Stomach (tissue), 19 donors: ENCODE measurements at places on chromosomes 7 and 10.

DNA sequence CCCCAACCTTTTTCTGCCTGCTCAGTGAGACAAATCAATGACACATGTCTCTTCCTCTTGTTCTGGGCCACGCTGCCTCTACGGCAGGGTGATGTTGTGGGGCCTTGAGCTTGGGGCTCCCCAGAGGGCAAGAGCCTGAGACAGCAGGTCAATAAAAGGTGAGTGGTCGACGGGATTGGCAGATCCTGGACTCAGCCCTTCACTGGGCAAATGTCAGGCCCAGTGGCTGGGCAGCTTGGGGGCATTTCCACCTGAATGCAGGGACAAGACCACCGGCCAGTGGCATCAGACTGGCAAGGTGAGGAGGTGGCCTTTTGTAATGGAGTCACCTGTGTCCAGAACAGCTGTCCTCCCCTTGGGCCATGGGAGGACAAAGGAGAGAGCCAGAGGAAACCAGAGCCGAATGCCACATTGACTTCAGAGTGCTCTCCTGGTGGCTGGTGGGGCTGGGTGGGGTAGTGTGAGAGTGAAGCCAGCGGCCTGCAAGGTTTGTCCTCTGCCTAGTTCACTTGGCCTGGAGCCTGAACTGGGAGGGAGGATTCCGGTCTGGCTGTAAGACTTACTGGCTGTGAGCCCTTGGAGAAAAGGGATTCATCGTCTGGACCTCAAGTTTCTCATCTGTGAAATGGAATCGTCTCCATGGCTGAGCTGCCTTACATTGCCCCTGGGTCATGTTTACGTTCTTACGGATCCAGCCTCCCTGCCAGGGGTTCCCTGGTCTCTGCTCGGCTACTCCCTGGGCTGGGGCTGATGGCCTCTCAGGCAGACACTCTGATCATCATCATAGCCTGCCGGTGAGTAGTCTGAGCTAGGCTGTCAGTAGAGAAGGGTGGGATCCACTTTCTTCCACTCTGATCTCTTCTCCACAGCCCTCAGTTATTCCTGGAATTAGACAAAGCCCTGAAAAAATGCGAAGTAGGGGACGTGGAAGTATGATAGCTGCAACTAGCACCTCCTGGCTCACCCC lies 25.4 kb upstream of the CRHR2 start:
- no peak for DNase-seq

DNA sequence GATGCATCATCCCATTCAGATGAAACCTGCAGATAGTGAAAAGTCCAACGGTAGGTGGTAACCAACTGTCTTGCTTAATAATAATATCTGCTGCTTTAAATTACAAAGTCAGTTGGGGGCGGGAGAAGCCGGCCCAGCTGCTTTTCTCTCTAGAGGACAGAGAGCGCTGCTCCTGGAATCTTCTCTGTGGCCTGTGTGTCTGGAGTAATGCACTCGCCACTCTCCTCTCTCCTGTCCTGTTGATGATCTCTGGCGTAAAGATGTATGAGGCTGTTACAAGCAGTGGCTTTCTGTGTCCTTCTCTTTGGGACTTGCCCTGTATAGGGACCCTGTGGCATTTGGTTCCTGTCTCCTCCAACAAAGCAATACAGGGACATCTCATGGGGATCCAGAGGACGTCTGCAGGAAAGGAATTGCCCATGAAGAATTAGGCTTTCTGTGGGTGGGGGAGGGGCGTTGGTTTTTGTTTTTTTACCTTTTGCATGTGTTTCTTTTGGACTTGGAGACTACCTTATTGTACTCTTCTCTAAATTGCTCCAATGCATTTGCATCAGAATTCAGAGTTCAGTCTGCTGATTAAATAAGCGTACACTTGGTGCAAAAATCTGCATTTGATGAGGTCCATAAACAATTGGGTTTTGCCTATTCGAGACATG lies 231.6 kb downstream of the CELF2 start:
- DNase-seq, result no peak

- no peak for DNase-seq
Measured at GRCh38 chr10:43861966-43862751, 213.5 kb upstream of the ZNF32 start.

GRCh38 chr10:4279655-4280054 lies 494.6 kb upstream of the KLF6 start:
- DNase-seq, result no peak

- no peak for DNase-seq
Measured at GRCh38 chr7:17580141-17580540, 281.7 kb downstream of the AHR start.

- DNase-seq, result no peak
Measured at GRCh38 chr10:97921581-97922021, 72.0 kb downstream of the GOLGA7B start.

- no peak for DNase-seq
Measured at GRCh38 chr7:41592236-41592635, 110.7 kb downstream of the INHBA start.

- DNase-seq, result no peak
Measured at GRCh38 chr7:46226860-46227259, 305.8 kb upstream of the IGFBP3 start.

GRCh38 chr7:69947998-69948397 lies 349.7 kb downstream of the AUTS2 start:
- no peak for DNase-seq

GRCh38 chr10:77919713-77920108 lies 6.8 kb downstream of the DLG5 start:
- no peak for DNase-seq

- no peak for DNase-seq
Measured at GRCh38 chr7:44281811-44282600, 43.4 kb downstream of the CAMK2B start.

- DNase-seq, result no peak
Measured at GRCh38 chr10:104612571-104613205, 28.4 kb upstream of the SORCS3 start.

GRCh38 chr7:109694149-109695071 lies 1124.7 kb downstream of the DNAJB9 start:
- peak; percentile 2 for DNase-seq

DNA sequence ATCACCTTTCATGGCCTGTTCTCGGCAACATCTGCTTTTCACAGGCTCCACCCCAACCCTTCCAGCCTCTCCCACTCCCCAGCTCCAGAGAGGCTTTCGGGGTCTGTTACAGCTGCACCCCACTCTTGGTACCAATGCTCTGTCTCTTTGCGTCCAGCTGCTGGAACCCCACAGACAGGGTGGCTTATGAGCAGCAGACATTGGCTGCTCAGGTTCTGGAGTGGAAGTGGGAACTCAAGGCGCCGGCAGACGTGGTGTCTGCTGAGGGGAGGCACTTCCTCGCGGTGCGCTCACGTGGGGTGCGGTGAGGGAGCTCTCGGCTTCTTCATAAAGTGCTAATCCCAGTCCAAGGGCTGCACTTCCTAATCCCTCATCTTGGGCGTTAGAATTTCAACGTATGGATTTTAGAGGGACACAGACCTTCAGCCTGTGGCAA lies 185.7 kb downstream of the ELFN1 start:
- no peak for DNase-seq

DNA sequence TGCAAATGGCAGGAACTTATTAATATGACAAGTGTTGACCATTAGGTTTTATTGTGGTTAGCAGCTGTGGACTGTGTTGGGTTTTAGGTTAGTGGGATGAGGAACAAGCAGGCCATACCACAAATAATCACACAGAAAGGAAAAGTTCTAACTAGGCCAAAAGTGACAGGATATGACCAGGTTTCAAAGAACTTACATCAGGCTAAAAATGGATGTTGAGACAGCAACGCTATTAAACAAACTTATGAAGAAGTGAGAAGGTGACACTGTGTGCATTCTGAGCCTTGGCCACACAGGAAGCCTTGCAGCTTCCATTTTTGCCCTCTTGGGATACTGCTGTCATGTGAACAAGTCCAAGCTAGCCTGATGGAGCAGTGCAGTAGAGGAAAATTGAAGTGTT lies 568.8 kb downstream of the HTR7 start:
- DNase-seq, result no peak

GRCh38 chr10:24448351-24448999 lies 239.5 kb downstream of the KIAA1217 start:
- no peak for DNase-seq

- DNase-seq, result no peak
Measured at GRCh38 chr7:108525327-108525984, 479 bp downstream of the PNPLA8 start.

DNA sequence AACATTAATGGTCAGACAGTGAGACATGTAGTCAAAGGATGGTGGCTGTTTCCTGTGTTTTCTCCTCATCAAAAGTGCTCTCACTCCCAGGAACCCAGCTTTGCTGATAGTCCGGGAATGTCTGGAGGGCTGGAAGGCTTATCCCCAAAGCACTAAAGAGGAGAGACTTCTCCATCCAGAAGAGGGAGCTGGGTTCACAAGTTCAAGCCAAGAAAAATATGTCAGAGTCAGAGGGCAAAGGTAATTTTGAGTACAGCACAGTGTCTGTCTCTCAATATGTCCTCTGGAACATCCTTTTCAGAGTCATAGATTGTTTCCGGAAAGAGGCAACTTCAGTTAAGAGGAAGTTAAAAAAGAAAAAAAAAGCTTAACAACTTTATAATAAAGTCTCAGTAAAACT lies 281.5 kb upstream of the PHYHIPL start:
- DNase-seq, result no peak

DNA sequence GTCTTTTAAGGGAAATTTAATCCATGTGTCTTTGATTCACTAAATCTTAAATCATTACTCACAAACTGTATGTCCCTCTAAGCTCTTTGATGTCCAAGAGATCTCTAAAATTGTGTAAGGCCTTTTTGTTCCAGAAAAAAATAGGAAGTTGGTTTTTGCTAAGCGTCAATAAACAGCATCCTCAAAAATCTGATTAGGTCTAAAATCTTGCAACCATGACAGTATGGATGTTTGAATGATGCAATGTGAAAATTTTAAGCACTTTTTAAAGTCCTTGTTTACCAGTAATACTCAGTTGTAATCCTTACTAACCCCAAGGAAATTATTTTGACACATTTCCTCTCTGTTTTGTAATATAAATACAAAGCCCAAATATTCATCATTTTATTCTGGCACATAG lies 6.8 kb downstream of the MET start:
- no peak for DNase-seq

DNA sequence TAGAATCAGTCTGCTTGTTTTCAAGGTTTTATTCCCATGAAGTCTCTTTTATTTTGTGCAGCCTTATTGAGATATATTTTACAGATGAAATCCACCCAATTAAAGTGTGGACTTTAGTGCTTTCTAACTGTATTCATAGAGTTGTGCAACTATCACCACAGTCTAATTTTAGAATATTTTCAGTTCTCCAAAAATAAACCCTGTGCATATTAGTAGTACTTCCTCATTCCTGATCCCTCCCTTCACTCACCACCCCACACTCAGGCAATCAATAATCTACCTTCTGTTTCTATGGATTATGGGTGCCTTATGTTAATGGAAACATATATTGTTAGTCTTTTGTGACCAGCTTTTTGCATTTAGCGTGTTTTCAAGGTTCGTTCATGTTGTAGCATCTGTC lies 185.7 kb upstream of the TMEM72 start:
- no peak for DNase-seq

DNA sequence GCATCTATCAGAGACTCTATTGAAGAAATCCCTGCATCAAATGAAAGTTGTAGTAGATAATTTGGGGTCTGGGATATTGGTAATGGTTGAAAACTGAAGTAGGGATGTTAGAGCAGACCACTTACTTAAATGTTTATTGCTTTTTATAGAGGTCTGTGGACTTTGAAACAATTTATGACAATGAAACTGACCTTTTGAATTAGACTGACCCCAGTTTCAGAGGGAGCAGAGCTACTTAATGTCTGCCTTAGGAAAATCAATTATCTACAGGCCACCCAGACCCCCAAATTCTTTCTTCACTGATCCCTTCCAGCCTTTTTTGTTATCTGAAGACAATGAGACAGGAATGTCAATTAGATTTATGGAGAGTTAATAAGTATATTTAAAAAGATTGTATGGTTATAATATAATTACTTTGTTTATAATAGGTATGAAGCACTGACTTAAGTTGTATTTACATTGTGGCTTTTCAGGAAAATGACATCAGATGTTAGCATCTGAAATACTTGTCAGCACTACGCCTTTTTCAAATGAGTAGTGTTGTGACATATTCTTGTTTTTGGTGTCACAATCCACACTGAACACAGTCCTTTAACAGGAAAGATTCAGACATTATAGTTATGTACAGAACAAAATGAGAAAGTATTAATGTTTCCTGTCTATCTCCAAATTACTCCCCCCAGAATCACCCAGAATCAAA lies 13.9 kb downstream of the MGAM2 start:
- DNase-seq, result no peak

GRCh38 chr10:70280099-70280498 lies 3.7 kb downstream of the NPFFR1 start:
- DNase-seq, result no peak

DNA sequence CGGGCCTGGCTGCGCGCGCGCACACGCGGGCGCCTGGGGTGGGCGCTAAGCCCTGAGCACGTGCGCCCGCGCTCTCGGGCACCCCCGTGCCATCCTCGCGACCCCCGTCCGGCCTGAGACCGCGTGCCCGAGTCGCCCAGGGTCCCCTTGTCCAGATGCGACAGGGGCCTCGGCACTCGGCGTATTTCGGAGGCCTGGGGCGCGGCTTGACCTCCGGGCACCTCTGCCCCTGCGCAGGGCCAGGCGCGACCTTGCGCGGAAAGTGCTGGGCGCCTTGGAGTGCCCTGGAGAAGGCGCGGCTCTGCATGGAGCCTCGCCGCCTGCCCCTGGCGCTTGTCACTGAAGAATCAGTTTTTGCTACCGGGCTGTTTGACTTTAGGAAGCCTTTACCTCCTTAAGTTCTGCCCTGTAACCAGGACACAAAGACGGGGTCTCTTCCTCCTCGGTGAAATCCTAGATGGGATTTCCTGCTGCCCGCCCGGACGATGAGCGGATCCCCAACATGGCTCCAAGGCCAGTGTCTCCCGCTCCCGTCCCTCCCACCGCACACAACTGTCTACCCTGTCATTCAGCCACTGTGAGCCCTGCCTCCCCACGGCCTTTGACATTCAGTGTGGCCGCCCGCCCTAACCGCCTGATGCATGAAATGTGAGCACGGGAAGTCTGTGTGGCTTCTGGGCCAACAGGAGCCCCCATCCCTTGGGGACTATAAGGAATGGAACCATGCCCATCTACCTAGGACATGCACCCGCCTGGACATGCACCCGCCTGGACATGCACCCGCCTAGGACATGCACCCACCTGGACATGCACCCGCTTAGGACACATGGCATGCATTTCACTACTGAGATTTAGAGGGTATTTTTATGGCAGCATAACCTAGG lies 1.1 kb upstream of the STK32C start:
- no peak for DNase-seq
